GM12878 (cell line): ENCODE measurements at places on chromosomes 4 and X. TPM values are rescaled to one million over a fixed set of nuclear protein-coding genes. Genes with fewer than 3 reads are reported as not detected.
A peak's percentile ranks its signal among the peaks of the same experiment; 100 is the strongest.

The FDCSP gene
- not detected in 2 replicates for total RNA-seq

The PAGE5 gene
- total RNA-seq: not detected in 2 replicates

The RRH gene
- total RNA-seq: not detected in 2 replicates

DNA sequence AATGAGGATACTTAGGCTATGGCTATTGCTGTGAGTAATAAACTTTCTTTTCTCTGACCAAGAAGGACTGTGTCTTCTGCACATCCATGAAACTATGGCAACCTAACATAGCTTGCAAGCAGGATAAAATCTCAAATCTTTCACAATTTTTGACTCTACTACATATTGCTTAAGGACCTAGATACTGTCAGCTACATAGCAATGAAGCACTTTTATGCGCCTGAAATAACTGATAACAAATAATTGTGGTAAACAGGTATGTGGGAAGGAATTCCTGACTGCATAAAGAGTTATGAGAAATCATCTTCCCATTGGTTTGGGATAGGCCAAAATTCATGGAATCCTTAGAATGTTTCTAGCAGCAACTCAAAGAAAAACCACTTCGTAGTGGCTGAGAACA lies 41.2 kb upstream of the PDGFC start:
- no peaks in the 10 kb centered on the region for H3K27me3 ChIP-seq
- H3K4me3 ChIP-seq: no peak overlapping the region
- no peaks in the 10 kb centered on the region for H3K36me3 ChIP-seq
- DNase-seq: no peak

- no peaks in the 10 kb centered on the region; the same call in none of the 2 replicates for H3K36me3 ChIP-seq
- no peaks in the 10 kb centered on the region for H3K27me3 ChIP-seq
- H3K4me3 ChIP-seq: peak overlapping the region; percentile 57
- peak overlapping the region; percentile 84 for H3K27ac ChIP-seq
- H3K4me1 ChIP-seq: peaks cover 67% of the 10 kb centered on the region
Observed at GRCh38 chrX:119682019-119682989, 10.7 kb downstream of the SEPTIN6 start.

- H3K27ac ChIP-seq: no peak overlapping the region
- no peak overlapping the region for H3K4me3 ChIP-seq
- H3K4me1 ChIP-seq: no peaks in the 10 kb centered on the region
- peaks cover 19% of the 10 kb centered on the region for H3K27me3 ChIP-seq
- no peaks in the 10 kb centered on the region for H3K36me3 ChIP-seq
- DNase-seq: no peak
Observed at GRCh38 chr4:165380805-165381204, 2.0 kb downstream of the CPE start.

DNA sequence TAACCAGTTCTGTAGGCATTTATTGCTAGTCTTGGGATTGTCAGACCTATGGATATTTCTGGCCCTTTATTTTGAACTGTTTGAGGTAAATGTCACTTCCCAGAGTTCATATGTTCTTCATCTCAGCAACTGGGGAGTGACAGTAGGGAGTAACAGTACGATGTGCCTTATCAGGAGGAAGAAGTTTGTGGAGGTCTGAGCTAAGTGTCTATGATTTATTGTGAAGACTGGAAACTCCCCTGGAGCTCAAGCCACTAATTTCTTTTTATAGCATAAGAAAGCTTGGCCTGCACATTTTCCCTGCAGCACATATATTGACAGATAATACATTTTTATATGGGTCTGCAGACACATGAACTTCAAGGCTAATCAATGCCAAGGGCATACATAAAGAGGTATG lies 383.8 kb downstream of the GRXCR1 start:
- no peak overlapping the region for H3K27ac ChIP-seq
- no peak for DNase-seq
- H3K27me3 ChIP-seq: no peaks in the 10 kb centered on the region
- no peaks in the 10 kb centered on the region for H3K4me1 ChIP-seq
- no peaks in the 10 kb centered on the region for H3K36me3 ChIP-seq
- no peak overlapping the region for H3K4me3 ChIP-seq

GRCh38 chr4:150082241-150082640 lies 4.0 kb downstream of the DCLK2 start:
- H3K4me3 ChIP-seq: no peak overlapping the region
- H3K27me3 ChIP-seq: peaks cover 5% of the 10 kb centered on the region
- peaks cover 4% of the 10 kb centered on the region for H3K4me1 ChIP-seq
- no peak overlapping the region for H3K27ac ChIP-seq

- H3K36me3 ChIP-seq: no peaks in the 10 kb centered on the region
- H3K4me1 ChIP-seq: no peaks in the 10 kb centered on the region
- H3K27me3 ChIP-seq: no peaks in the 10 kb centered on the region
- DNase-seq: no peak
- no peak overlapping the region for H3K4me3 ChIP-seq
- no peak overlapping the region for H3K27ac ChIP-seq
Observed at GRCh38 chrX:129590596-129590995, 50.5 kb downstream of the OCRL start.
